ENCODE measurements at places on chromosomes 5 and 9.

- no peak for DNase-seq
Measured at GRCh38 chr5:10678244-10678643, 82.8 kb downstream of the DAP start.

DNA sequence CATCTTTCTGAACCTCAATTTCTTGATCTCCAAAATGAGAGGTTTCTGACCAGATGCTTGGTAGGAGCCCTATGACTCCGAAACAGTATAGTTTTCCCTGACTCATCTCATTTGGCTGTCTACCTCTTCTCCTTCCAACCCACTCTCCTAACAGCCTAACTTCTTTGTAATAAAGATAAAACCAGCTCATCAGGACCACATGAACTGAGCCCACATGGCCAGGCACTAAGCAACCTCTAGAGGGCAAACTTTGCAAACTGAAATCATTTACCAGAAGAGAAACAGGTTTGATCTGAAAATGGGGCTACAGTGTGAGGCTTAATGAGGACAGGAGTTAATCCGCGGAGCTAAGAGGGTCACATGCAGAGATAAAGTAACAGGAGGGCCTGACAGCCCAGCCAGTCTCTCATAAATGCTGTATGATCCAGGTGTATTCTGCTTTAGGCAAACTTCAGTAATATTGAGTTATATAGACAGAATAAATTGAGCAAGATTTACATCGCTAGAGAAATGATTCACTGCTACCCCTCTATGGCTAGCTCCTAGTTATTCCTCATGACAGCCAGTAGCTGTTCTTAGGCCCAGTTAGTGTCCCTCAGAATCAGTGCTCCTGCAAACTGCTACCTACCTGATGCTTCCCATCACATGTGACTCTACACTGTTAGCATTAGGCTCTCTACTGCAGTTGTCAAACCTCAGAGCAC lies 64.6 kb downstream of the ABCA1 start:
- peak; percentile 24 for DNase-seq

DNA sequence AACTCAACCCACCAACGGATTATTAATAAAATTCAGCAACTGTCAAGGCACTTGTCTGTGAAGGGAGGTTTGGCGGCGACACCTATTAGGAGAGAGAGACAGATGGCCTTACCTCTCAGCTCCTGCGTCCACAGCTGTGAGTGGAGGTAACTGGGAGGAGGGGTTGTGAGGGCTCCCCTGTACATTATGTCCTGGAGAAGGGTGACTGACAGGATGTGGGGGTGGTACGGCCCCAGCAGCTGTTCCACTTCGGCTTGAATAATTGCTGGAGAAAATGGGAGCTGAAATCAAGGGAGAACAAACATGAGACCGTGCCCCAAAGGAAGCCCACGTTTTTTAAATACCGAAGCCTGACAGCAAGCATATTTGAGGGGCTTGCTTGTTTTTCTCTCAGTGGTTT lies 353.5 kb upstream of the RFX3 start:
- peak; percentile 60 for DNase-seq

DNA sequence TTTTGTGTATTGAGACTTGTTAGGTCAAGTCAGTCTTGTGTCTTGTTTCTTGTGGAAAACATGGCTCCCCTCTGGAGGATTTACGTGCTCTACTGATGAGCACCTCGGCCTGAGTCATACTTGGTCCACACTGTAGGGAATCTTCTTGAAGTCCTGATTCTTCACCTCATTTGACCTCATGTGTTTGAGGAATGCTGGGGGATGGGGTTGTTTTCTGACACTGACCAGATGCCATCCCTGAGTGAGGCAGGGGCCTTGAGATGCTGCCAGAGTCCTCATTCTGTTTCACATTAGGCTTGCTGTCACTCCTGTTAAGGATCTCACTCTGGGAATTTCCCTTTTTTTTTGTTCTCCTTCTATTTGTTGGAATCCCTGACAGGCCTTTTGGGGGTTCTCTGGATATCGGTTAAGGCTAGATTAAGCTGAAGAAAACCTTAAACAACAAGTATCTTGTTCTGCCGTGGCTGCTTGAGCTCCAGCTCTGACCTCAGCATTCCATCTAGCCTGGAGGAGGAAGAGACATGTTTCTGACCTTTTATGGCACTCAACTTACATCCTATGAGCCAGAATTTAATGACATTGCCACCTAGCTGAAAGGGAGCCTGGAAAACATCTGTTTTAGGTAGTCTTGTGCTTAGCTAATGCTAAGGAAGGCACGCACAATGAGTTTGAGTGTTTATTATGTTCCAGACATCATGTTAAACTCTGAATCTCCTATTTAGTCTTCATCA lies 20.6 kb downstream of the TCOF1 start:
- DNase-seq = no peak

GRCh38 chr9:98989036-98990000 lies 45.6 kb downstream of the COL15A1 start:
- DNase-seq = no peak

DNA sequence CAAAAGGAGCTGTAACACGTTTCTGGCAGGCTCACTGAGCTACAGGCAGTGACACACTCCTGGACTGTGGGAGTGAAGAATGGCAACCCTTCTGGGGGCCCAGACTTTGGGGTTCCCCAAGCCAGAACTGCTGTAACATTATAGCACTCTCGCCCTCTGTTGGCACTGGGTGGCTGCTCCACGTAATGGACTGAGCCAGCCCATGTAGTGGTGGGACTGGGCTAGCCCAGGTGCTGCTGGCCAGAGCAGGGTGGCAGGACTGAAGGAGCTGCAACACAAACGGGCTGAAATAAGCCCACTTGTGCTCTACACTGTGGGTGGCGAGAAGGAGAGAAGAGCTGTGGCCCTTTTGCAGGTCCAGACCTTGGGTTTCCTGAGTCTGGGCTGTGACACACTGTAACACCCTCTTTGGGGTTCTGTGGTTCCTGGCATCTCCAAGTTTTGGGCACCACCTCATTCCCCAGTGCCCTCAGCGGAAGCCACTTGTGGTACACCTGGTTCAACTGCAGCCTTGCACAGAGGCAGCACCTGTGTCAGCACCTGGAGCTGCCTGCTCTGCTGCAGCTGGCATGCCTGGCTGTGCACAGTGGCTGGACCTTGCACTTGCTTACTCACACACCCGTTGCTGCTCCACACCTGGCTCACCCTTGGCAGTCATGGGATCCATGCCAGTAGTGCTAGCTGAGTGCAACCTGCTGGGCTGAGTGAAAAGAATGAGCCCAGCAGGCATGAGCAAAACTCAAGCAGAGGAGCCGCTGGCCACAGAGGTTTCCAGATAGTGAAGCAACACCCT lies 95.0 kb upstream of the PRR16 start:
- no peak for DNase-seq

DNA sequence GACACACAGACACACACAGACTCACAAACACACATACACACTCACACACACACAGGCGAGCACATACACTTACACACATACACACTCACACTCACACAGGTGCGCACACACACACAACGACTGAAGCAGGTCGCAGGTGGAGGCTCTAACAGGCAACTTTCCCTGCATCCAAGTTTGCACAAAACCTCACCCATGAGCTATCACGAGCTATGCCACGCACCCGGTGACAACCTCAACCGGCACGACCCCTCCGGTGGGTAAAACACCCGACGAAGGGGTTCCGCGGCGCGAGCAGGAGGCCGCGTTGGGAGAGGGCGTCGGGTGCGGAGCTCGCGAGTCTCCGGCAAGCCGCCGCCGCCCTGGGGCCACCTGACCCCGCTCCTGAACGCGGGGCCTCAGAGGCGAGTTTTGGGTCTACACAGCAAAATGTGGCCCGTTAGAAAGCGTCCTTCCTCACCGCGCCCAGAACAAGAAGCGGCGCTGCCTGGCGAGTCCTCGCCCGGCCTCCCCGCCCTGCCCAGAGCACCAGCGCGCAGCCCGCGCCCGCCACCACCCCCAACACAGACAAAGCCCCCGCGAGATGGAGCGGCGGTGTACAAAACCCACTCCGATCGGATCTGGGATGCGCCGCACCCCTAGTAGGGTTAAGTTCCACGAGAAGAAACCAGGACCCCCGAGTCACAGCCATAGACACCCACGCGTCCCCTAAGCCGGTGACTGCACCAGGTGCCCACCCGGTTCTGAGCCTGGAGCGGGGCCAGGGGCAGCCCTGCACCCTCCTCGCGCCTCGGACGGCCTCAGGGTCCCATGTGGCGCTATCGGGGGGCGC lies 665 bp downstream of the SLC6A3 start:
- DNase-seq = no peak

- no peak for DNase-seq
Measured at GRCh38 chr9:8156346-8156745, 356.8 kb upstream of the DMAC1 start.

DNA sequence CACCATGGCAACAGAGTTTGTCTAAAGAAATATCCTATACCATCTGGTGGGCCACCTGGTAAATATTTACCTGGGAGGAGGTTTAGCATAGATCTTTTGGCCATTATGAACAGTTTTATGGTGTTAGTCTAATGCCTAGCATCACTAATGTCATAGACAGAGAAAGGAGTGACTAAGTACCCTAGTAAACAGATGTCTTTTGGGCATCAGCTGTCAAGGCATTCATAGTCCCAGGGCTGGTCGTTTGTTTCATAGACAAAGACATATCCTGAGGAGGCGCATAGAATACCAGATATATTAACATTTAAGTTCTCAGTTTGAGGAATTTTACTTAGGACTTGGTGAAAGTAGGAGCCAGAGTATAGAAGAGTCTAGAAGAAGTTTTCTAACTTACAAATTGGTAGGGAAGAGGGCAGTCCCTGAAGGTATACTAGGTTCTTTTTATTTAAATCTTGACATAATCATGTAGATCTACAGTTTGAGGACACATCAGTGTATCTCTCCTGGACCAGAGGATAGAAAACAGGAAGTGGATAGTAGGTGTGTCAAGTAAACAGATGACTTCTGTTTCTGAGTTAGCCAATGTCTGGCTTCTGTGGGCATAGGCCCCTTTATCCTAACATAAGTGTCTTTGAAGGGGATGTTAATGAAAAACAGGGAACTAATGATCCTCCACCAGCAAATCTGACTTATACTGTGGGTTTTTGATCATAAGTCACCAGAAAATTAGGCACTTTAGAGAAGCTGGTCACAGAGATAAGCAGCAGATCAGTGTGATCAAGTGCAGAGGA lies 105.0 kb upstream of the PRSS3 start:
- DNase-seq = no peak

DNA sequence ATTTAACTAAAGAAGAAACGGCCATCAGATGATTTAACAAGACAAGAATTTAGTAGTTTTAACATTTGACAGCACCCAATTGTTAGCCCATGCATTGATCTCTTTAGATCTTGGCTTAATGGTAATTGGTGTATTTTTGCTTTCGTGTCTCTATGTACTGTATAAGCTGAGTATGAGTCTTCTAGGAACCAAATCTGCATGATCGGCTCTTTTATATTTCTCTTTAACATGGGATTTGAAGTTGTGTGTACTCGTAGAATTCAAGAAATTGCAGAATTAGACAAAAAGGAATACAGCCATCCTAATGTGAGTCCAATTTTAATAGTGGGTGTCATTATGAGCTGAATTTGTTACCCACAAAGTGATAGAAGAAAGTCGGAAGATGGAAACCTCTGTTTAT lies 438.9 kb upstream of the WWC1 start:
- DNase-seq = no peak

- no peak for DNase-seq
Measured at GRCh38 chr5:81835814-81836367, 85.0 kb upstream of the SSBP2 start.

DNA sequence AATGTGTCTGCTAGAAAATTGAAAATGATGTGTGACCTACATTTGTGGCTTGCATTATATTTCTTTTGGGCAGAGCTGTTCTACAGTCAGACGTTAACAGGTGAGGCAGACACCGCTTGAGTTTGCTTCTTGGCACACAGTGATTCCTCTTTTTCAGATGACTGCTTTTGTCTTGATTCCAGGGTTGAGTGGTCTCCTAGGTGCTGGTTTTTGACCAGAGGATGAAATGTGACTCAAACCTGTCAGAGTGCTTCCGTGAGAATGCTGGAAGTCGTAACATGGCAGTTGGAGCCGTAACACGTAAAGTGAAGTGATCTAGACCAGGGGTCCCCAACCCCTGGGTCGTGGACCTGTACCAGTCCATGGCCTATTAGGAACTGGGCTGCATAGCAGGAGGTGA lies 28.3 kb upstream of the NDFIP1 start:
- no peak for DNase-seq

- no peak for DNase-seq
Measured at GRCh38 chr9:85510830-85511504, 230.8 kb downstream of the AGTPBP1 start.

- DNase-seq = no peak
Measured at GRCh38 chr5:172728481-172729241, 42.3 kb downstream of the DUSP1 start.

DNA sequence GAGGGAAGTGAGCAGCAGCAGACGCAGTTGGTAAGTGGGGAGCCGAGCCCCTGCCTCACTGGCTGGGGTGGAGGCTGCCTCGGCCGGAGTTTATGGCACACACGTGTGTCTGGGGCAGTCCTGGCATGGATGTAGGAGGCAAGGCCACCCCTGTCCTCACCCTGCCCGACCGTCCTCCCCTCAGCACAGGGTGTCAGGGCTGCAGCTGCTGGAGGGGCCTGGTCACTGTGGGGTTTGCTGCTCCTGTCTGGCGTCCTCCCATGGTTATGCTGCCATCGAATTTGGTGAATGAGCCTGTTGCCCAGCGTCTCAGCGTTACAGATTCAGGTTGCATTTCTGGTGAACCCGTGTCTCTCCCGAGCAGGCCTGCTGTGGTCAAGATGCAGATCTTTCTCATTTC lies 32.4 kb downstream of the CEP72 start:
- DNase-seq = no peak

GRCh38 chr9:7405924-7406604 lies 393.5 kb downstream of the DMAC1 start:
- DNase-seq = no peak

DNA sequence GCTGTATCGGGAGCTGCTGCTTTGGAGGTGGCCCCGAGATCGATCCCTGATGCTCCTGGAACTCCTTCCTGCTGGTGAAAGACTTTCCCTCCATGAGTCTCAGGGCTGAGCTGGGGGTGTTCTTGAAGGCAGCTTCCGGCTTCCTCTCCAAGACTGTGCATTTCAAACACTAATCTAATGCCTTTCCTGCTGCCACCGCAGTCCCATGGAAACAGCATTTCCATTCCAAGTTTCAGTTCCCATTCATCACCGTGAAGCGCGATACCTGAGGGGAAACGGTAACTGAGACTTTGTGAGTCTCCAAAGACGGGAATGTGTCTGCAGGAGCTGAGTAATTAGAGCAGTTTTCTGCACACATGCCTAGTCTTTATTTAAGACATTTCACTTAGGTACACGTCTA lies 230.1 kb downstream of the PAX5 start:
- DNase-seq = no peak

GRCh38 chr9:117523531-117524153 lies 108.8 kb upstream of the ASTN2 start:
- DNase-seq = no peak

- DNase-seq = no peak
Measured at GRCh38 chr5:30620481-30621085, 572.9 kb upstream of the CDH6 start.

All from DMS 273 treated with DMSO at 0.1 percent for 48 hours (cell line).